ENCODE measurements at places on chromosomes 4 and X.

DNA sequence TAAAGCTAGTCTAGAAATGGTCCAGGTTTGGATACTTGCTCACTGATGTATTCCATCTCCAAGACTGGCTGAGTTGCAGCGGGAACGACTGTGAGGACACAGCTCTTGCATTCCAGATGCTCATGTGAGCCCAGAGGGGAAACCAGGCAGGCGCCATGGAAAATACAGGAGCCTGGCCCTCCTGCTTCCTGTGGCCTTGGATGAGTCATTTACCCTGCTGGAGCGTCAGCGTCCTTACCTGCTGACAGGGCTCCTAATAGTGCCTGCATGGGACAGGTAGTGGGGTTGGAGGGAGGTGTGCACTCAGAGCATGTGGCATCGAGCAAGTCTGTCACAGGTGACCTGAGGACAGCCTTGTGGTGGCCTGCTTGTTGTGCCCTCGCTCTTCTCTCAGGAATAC, 69.4 kb downstream of the NSG1 start:
- DNase-seq: no peak

- DNase-seq: no peak
These were observed 256.8 kb downstream of the FSTL5 start for GRCh38 chr4:161906836-161907589.

GRCh38 chr4:56739066-56739777, 58.1 kb upstream of the HOPX start:
- no peak for DNase-seq

- DNase-seq: no peak
These were observed 132.9 kb downstream of the CHIC2 start for GRCh38 chr4:53931461-53931961.

DNA sequence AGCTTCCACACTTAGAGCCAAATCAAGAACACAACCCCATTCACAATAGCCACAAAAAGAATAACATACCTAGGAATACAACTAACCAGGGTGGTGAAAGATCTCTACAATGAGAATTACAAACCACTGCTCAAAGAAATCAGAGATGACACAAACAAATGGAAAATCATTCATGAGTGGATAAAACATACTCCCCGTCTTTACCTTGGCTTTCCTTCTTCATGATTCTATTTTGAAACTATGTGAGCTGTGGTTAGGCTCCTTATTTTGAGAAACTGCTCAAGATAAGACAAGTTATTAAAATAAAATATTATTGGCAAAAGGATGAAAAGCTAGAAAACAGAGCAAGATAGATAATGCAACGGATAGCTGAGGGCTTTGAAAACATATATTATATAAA, 598.1 kb upstream of the FAT1 start:
- DNase-seq: no peak

- DNase-seq: no peak
These were observed 92.1 kb upstream of the ANKRD50 start for GRCh38 chr4:124804584-124804983.

DNA sequence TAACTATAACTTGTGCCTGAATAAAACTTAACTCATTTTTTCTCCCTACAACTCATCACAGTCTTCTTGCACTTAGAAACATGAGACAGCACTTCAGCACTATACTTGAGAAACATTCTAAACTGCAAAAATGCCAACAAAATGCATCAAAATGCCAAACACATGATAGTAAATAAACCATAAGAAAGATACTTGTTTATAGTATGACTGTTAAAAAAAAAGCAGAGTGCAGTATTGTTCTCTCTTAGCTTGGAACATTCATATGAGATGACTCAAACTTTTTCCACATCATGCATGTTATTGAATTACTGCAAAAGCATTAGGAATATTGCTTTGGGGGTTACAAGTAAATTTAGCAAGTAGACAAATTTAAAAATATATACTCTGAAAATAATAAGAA, 135.7 kb upstream of the ANXA10 start:
- no peak for DNase-seq

DNA sequence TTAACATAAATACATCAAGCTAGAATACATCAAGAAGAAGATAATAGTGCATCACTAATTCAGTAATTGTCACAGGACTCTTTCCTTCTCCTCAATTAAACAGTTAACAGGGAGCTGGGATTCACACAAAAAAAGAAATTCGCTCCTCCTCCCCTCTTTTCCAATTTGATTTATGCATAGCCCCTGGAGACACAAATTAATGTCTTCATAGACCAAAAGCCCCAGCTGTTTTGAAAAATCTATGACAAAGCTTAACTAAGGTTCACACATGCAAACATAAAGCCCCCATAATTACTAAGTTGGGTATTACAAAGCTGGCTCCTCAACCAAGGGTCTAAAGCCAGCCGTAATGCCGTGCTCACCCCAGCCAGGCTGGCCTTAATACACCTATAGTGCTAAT, 61.2 kb downstream of the ENOX2 start:
- no peak for DNase-seq

DNA sequence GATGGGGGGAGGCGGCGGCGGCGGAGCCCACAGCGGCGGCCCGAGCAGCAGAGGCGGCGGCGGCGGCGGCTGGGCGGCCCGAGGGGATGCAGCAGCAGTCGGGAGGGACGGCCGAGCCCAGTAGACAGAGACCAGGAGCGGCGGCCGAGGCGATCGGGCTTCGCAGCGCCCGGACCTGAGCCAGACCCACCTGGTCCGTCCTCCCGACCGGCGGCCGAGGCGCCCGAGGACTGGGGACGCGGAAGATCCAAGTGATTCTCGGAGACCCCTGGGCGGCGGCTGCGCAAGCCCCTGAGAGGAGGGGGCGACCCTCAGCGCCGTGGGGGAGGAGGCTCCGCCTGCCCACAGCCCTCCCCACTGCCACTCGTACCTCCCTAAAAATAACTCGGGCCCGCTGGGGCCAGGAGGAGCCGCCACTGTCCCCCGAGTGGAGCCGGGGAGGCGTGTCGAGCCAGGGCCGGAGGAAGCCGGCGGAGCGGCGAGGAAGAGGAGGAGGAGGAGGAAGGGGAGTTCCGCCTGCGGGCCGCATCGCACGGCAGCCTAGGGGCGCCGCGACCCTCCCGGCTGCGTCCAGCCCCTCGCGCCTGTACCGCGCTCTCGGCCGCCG, 608 bp downstream of the RAPGEF2 start:
- DNase-seq: no peak

DNA sequence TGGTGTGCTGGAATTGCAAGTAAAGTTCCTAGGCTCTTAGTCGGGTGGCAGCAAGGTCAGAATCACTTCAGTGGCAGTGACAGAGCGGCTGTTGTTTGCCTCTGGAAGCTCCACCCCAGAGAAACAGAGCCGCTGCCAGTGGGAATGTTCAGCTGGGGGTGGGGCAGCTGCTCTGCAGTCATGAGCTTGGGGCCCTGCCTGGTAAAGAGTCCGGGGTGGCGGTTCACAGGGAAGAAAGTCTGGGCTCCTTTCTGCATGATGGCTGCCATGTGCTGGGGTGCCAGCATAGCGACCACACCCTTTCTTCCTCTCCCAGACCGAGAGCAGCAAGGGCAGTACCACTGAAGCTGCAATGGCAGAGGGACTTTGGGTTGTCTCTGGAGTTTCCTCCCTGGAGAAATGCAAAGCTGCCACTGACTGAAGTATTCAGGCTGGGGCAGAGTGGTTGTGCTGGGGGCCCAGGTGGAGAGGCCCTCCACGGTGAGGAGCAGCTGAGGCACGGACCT, 108.8 kb upstream of the CENPE start:
- no peak for DNase-seq

DNA sequence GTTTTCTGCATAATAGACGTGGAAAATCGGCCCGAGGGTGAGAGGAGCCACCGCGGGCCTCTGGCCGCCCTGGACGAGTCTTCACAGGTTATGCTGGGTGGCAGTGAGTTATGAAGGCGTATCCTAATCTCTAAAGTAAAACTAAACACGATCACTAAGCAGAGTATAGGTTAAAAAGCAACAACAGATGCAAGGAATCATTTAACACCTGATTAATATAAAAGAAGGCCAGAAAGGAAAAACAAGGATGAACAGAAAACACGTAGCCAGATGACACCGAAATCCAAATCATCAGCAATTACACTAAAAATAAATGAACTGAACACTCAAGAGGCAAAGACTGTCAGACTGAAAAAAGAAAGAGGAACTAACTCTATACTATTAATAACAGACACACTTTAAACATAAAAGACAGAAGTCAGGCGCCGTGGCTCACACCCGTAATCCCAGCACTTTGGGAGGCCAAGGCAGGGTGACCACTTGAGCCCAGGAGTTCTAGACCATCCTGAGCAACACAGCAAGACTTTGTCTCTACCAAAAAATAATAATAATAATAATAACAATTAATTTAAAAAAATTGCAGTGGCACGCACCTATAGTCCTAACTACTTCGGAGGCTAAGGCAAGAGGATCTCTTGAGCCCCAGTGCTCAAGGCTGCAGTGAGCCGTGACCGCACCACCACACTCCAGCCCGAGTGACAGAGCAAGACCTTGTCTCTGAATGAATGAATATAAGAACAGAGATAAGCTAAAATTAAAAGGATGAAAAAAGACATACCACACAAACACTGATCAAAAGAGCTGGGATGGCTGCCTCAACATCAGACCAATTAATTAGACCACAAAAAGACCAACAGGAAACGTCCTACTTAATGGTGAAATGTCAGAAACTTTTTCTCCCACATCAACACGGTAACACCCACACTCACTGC, 30.0 kb downstream of the CTBP1 start:
- no peak for DNase-seq

DNA sequence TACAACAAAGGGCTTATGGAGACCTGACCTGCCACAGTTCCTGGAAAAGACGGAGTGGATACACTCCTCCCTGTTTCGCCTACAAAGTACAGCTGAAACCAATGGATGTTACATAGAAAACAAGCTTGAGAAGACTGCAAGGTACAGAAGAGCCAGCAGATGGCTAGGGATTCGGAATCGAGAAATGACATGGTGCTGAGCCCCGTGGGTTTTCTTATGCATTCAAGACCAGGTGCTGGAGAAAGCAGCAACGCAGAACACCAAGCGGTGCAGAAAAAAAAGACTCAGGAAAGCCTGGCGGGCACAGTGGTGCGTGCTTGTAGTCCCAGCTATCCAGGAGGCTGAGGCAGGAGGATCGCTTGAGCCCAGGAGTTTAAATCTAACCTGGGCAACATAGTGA, 13.8 kb downstream of the TIMM17B start:
- no peak for DNase-seq

- DNase-seq: no peak
These were observed 53.2 kb downstream of the TSPAN5 start for GRCh38 chr4:98605216-98605615.

- no peak for DNase-seq
These were observed 160.1 kb upstream of the NDST3 start for GRCh38 chr4:117874216-117874615.

GRCh38 chr4:88729146-88729760, 31.6 kb upstream of the NAP1L5 start:
- no peak for DNase-seq

DNA sequence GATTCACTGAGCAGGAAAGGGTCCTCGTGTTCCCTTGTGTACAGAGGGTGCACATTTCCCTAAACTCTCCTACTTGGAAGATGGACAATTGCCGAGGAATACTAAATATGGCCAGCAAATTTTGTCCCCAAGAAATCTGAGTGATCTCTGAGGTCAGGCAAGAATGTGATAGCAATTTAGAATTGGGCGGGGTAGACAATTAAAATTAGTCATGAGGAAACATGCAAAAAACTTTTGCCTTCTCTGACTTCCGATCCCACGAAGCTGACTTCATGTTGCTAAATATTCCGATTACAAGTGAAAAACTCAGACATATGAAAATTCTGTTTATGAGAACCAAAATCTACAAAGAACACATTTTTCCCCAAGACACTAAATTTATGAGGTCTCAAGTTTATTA, 453.9 kb upstream of the ZFP42 start:
- DNase-seq: peak; percentile 65

DNA sequence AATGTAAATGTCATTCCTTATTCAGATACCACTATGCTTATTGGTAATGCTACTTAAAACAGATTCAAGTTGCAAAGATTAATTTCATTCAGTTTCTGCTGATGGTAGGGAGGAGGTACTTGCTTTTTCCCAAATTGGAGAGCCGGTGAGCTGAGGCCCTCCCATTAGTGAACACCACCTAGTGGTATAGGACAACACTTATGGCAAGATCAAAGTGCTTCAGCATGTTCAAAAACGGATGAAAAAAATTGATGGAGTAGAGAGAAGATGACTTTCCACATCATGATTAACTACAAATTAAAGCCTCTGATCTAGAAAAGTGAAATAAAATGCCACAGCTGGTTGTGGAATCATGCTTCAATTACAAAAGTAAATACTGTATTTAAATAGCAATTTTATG, 112.9 kb downstream of the MBNL3 start:
- DNase-seq: no peak

DNA sequence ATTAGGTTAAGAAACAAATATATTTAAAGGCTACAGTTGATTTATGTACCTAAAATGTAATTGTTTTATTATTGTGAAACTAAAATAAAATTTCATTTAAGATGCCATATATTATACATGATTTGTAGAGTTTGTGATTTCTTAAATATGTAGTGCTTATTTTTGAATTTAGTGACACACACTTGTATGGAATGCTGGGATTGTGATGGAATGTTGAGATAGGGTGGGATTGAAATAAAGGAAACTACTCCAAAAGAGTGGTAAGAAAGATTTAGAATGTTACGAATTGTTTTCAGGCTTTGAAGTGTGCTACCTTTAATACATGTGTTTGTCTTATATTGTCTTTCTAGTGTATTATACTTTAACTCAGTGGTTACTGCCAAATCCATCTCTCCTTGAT, 330.3 kb upstream of the PITX2 start:
- no peak for DNase-seq

DNA sequence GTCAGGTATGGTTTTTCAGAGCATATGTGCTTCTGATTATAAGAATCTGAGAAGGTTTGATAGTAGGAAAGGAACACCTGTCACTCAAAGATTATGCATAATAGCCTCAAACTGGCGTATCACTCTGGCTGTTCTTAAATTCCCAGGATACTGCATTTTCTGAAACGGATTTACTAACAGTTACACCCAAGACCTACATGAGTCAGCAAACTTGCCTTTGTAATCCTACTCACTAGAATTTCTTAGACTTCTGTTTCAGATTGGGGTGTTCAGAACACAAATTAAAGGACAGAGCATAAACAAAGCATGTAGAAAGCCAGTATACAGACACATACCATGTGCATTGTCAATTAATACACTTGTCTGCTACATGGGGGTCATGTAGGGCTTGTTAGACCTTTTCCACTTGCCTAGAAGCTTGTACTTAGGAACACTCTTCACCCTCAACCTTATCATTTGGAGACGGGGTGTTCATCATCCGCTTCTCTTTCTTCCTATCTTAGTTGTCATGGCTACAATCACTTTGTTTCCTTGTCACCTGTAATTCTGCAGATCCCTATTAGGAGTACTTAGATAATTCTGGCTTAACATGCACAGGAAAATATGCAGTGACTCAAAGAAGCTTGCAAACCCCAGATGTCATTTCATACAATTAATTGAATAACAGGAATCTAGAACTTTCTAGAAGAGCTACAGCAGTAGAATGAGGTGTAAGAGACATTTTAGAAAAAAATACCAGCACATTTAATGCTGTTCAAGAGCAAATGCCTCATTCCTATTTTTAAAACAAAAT, 593.0 kb upstream of the TENM3 start:
- DNase-seq: no peak
